ENCODE measurements at places on chromosomes 16 and 17. TPM values are rescaled to one million over a fixed set of nuclear protein-coding genes. Genes with fewer than 3 reads are reported as not detected.

GRCh38 chr17:58597371-58597770 lies 82.9 kb upstream of the MTMR4 start:
- DNase-seq, result no peak

- no peak for DNase-seq
Observed at GRCh38 chr17:75397217-75397616, 8.3 kb downstream of the GRB2 start.

DNA sequence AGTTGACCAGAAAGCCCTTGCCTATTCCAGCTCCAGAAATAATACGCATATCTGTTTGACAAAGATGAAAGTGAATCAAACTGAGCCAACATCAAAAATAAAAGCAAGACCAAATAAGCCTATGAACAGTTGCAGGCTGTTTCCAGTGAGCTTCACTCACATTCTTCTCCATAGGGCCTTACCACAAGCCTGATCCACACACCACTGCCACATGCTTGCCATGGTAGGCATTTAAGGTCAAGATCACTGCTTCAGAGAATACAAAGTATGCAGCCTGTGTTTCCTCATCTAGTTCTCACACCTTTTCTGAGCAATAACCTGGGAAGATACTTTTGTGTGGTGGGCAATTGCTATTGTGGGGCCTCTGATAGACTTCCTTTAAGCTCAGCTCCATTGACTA lies 1060.2 kb downstream of the CDH11 start:
- DNase-seq, result peak; percentile 1

- DNase-seq, result no peak
Observed at GRCh38 chr16:88702371-88703210, 3.6 kb downstream of the RNF166 start.

DNA sequence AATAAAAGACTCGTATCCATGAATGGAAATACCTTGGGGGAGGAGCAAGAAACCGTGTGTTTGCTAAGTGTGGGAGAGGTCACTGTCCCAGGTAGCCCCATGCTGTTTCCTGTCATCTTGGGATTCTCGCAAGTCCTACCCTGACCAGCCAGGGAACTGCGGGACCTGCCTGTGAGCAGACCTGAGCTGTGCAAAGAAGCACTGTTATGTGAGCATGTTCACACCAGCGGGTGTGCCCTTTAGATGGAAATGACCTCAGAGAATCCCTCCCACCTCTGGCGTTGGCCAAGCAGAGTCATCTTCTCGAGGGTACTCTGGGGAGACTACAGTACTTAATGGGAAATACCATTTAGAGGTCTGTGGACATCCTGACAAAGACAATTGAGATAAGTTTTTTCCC lies 127.0 kb upstream of the MON1B start:
- no peak for DNase-seq

DNA sequence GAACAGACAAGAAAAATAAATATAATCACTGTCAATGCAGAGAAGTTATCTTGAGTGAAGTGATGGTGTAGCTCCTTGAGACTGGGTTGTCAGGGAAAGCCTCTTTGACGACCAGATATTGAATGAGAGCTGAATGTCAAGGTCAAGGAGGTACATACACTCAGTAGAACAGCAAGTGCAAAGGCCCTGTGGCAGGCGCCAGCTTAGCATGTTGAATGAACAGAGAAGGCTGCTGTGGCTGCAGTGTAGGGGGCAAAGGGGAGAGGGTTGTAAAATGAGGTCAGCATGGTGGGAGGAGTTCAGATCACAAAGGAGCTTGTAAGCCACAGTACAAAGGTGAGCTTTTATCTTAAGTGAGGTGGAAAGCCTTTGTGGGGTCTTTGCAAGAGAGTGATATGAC lies 111.5 kb downstream of the ZFHX3 start:
- no peak for DNase-seq

DNA sequence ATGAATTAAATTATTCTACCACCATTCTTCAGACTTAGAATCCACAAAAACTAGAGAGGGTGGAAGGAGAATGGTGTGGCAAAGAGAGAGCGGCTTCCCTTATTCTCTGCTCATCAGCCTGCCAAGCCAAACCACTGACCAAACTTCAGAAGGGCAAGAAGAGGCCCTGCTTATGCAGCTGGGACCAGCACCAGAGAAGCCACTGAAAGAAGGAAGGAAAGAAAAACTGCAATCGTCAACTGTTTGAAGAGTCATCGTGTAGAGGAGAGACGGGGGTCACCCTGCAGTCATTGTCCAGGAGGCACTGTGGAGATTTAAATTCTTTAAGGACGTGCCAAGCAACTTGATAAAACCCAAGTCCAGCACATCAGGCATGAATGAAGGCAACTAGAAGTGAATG lies 15.6 kb downstream of the PMP22 start:
- no peak for DNase-seq

- no peak for DNase-seq
Observed at GRCh38 chr17:50189550-50190292, 11.7 kb downstream of the COL1A1 start.

Gene CLDN7
- total RNA-seq, result 2.4 TPM

Gene KRT17
- 6.7 TPM for total RNA-seq

- no peak for DNase-seq
Observed at GRCh38 chr17:2435181-2435741, 34.4 kb upstream of the MNT start.

DNA sequence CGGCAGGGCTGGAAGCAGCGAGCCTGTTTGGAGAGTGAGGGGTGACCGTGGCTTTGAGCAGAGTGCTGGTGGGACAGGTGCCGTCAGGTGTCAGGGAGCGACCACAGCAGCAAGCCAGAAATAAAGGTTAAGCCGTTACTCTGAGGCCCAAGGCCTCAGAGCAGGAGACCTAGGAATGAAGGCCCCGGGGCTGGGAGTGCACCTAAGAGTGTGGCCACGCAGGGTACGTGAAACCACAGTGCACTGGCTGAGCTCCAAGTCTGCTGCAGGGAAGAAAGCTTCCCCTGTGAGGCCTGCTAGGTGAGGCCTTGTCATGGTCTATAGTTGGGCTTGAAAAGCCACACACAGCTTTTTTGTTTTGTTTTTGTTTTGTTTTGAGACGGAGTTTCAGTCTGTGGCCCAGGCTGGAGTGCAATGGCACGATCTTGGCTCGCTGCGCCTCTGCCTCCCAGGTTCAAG lies 8.7 kb downstream of the CLUAP1 start:
- DNase-seq, result peak; percentile 89

- no peak for DNase-seq
Observed at GRCh38 chr16:12350945-12351344, 374.4 kb downstream of the SNX29 start.

DNA sequence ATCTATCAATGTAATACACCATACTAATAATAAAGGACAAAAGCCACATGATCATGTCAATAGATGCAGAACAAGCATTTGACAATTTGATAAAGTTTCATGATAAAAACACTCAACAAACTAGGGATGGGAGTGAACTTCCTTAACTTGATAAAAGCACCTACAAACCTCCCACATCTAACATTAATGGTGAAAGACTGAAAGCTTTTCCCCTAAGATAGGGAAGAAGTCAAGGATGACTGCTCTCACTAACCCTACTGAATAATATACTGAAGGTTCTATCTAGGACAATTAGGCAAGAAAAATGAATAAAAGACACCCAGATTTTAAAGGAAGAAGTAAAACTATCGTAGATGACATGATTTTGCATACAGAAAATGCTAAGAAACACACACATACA lies 10.4 kb upstream of the DYNLL2 start:
- no peak for DNase-seq

DNA sequence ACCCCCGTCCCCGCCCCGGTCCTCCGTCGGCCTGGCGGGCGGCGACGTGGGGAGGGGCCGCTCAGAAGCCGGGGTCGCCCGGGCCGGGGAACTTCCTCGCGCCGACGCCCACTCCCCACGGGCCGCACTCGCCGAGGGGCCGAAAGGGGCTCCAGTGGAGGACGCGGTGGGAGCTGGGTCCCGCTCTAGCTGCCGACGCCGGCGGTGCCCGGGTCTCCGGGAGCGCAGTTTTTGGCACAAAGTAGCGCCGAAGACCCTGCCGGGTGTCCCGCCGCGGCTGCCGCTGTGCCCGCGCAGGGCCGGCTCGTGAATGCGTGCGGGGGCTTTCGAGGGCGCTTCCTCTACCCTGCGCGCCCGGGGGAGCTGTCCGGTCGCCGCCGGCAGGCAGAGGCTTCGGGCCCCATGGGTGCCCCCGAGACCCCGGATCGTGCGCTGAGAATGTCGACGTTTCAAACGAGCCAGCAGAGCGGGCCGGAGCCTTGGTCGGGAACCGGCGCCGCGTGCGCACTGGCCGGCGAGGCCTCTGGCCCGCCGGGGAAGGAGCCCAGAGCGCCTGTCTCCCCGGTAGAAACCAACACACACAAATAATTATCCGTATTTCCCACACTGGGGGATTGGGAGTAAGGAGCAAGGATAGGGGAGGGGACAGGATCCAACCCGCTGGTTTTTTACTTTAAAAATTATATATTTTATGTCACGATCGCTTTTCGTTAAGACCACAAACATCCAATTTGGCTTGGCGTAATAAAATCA lies 46.6 kb upstream of the SLC38A10 start:
- DNase-seq, result no peak

Gene ATF7IP2
- not detected for total RNA-seq

Gene C17orf78
- not detected for total RNA-seq

DNA sequence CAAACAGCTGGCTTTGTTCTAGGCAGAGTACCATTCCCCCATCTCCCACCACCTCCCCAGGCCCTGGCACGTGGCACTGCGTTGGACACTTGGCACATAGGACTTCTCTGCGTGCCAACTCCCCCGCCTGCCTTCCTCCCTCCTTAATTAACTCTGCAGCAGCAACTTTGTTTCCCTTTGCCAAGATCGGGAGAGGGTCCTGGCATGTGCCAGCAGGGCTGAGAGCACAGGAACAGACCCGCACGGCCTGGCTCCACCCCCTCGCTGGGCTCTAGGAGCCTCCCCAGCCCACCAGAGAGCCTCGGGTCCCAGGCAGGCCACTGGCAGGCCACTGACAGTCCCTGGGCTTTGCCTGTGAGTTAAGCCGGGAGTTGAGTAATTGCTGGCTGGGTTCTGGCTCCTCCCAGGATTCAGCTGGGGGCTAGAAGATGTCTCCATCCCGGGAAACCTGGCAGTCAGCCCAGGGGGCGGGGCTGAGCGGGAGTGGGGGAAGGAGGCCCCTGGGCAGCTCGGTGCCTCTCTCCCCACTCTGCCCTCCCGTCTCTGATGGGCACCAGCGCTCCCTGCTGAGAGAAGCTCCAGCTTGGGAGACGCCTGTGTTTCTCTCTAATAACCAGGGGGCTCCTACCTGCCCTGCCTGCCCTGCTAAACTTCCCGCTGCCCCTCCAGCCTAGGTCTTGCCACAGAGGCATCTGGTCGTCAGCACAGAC lies 224.0 kb upstream of the TNRC6C start:
- peak; percentile 40 for DNase-seq

Gene CEP20
- total RNA-seq, result 116 TPM

Gene VMO1
- total RNA-seq, result 0.34 TPM

DNA sequence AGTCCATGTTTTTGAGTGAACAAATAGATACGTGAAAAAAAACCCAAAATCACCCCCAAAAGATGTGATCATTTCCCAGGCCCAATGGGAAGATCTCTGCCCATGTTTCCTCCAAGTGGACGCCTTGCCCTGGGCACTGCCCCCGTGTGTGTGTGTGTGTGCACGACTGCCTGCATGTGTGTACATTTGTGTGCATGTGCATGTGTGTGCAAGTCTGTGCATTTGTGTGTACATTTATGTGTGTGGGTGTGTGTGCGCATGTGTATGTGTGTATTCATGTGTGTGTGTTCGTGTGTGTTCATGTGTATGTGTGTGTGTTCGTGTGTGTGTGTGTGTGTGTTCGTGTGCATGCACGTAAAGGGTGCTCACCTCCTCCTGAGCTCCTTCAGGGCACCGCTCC lies 16.8 kb upstream of the LRRC37A3 start:
- no peak for DNase-seq

DNA sequence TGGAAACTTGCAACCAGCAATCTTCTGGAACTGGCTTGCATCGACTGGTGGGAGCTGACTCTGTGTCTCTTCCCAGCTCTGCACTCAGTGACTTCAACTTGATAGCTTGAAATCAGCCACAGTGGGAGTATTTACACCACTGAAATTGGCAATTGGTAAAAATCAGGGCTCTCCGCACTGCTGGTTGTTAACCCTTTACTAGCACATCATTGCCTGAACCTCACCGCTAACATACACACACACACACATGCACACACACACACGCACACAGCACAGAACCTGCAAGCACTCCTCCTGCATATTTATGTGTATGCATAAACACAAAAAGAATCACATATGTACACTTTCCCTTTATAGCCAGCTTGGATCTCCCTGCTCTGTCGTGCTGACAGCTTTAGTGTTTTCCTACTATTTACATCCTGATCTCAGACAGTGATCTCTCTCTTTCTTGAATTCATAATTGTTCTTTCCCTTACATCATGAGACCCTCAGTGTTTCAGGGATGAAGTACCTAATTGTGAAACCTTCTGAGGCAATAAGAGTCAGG lies 7.9 kb upstream of the TMIGD1 start:
- DNase-seq, result no peak

DNA sequence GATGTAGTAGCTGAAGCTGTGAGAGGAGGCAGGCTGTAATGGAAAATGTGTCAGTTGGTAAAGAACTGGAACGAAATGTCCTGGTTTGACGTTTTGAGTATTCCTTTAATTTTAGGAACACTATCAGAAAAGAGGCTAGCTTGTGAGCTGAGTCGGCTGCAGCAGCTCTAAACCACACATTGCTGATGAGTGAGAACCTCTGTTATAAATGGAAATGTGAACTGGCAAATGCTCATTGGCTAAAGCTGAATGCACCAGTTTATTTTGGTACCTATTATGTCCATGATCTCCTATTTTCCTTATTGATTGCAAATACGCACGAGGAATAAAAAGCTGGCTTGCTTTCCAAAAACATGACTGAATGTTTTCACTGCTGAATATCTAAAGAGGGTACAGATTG lies 11.0 kb upstream of the WIPI1 start:
- no peak for DNase-seq

GRCh38 chr16:50428116-50428515 lies 59.3 kb upstream of the BRD7 start:
- DNase-seq, result peak; percentile 57

GRCh38 chr17:36495076-36495578 lies 8.6 kb downstream of the ZNHIT3 start:
- no peak for DNase-seq

Gene P2RX5
- 1.8 TPM for total RNA-seq

DNA sequence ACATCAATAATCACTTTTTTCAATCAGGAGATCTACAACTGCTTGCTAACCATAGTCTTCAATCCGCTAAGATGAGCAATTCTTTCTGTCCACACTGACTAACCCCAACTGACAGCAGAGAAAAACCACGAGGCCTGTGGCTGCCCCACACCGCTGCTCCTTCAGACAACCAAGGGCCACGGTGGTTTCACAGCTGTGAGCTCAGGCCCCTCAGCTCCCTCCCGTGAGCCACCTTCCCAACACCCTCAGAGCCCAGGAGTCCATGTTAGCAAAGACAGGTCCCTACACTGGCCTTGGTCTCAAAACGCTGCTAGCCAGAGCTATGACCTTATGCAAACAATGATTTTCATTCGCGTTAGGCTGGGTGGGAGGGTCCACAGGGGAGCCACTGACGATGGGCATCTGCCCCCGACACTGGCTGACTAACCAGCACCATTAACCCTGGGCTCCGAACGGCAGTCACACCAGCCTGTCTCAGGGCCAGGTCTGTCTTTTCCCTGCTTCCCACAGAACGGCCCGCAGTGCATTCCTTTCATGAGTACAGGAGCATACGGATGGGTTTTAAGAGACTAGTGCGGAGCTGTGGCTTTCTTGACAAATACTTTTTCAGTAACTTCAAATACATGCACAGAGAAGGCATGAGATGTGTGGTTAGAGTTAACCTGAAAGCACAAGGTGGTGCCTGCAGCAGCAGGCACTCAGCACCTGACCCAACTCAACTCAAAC lies 67.3 kb downstream of the ANKRD11 start:
- peak; percentile 86 for DNase-seq

Gene KCNG4
- not detected for total RNA-seq

Measured in M059J (cell line).